ENCODE measurements at places on chromosomes 12 and 14.

- DNase-seq, result no peak
These were observed 14.3 kb upstream of the PIP4K2C start for GRCh38 chr12:57576613-57577160.

- DNase-seq, result no peak
These were observed 121.7 kb upstream of the NOVA1 start for GRCh38 chr14:26719514-26719913.

DNA sequence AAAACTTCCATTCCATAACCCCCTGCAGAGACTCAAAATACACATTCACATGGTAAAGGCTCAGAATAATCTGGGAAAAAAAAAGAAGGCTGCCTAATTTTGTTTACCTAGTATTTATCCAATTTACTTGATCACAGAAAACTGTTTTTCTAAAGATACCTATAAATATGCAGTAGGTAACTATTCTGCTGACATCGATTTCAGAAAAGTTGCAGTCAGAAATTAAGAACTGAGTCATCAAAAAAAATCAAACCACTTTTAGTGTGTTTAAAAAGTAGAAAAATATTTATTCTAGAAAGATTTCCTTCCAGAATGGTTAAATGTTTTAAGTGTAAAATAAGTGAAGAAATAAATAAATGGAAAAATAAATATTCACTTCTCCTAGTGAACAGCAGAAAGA is 254.5 kb upstream of the CAND1 start:
- no peak for DNase-seq

DNA sequence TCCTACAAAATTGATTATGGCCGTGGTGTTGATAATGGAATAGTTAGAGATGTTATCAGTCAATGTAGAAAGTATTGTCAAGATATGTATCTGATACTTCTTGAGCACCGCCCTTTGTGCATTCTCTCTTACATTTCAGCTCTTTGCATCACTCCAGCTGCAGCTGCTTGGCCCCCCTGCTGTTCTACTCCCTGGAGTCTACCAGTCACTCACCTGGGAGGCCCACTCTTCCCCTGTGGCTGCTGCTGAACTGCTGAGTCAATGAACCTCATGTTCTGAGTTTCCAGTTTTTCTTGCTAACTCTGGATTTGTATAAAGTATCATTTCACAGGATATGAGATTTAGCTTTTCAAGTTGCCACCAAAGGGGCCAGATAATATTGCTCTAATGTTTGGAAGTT is 312.8 kb upstream of the SLC16A7 start:
- DNase-seq, result peak; percentile 31

GRCh38 chr12:128542844-128543243 is 275.9 kb downstream of the TMEM132C start:
- no peak for DNase-seq

DNA sequence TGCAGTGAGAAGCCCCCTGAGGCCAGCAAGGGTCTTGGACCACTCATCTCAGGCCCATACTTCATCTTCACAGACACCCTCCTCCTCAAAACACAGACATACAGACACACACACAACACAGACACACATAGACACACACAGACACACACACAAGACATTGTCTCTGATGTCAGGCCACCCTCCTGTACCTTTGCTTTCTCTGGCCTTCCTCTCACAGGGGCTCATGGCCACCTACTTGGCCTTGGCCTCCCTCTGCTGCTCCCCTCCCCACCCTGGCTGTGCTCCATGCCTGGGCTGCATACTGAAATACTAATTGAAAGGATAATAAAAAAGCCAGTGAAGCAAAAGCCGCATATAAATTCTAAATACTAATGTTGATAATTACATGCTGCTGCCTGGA is 1.6 kb upstream of the SYNDIG1L start:
- no peak for DNase-seq

DNA sequence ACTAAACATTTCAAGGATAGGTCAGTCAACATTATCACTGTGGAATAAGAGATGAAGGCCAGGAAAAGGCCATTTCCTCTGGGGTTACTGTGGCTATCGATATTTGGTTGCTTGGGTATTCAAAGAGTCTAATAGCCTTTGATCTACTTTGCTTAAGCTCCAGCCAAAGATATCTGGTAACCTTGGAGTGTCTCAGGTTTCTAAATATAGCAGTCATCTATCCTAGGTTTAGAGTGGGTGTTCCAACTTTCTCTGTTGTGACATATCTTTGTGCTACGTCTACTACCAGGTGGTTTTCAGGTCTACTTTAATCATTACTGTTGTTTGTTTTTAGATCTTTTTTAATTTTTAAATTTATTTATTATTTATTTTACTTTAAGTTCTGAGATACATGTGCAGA is 42.4 kb downstream of the RDH12 start:
- no peak for DNase-seq

- no peak for DNase-seq
These were observed 70.2 kb upstream of the NCOR2 start for GRCh38 chr12:124637581-124637981.

GRCh38 chr14:101812071-101812470 is 50.6 kb downstream of the PPP2R5C start:
- no peak for DNase-seq

DNA sequence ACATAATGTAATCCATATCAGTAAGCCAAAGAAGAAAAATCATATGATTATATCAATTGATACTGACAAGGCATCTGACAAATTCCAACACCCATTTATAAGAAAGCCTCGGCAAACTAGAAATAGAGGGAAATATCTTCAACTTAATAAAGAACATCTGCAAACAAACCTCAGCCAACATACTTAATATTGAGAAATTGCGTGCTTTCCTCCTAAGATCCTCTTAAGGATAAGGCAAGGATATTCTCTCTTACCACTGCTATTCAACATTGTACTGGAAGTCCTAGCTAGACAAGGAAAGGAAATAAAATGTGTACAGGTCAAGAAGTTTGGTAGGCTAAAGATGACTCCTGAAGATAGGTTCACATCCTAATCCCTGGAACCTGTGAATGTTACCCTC is 115.9 kb downstream of the DERA start:
- DNase-seq, result no peak

- DNase-seq, result peak; percentile 6
These were observed 124.9 kb upstream of the ATXN7L3B start for GRCh38 chr12:74412606-74413230.

GRCh38 chr14:24996930-24997725 is 52.8 kb downstream of the STXBP6 start:
- no peak for DNase-seq

DNA sequence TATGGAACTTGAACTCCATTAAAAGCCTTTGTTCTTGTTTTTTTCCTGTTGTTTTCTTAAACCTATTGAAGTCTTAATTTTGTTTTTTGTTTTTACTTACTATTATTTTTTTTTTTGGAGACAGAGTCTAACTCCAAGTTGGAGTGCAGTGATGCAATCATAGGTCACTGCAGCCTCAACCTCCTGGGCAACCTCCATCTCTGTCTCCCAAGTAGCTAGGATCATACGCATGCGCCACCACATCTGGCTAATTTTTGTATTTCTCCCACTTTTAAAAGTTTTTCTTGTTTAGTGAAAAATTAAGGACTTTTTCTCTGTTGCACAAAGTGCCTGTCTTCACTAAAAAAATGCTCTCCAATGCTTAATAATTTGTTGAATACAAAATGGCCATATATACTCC is 76.2 kb downstream of the SCN8A start:
- no peak for DNase-seq

GRCh38 chr12:124852911-124853427 is 10.7 kb downstream of the SCARB1 start:
- no peak for DNase-seq

DNA sequence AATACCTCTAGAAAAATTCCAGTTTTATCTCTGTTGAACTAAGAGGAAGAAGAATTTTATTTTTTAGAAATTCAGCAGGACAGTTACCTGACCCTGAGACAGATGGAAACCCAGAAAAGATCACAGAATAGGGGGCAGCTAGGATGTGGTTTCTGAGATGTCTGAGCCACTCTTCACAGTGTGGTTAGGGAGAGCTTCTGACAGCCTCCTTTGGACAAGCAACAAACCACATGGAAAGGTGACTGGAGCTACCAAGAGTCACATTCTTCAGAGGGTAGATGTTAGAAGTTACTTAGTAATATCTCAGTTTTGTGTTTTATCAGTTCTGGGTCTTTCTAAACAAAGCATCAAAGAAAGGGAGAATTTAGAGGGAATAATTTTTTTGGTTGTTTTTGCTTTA is 117.3 kb upstream of the NAP1L1 start:
- DNase-seq, result no peak

- DNase-seq, result no peak
These were observed 63.7 kb upstream of the RASSF8 start for GRCh38 chr12:25894759-25895158.

DNA sequence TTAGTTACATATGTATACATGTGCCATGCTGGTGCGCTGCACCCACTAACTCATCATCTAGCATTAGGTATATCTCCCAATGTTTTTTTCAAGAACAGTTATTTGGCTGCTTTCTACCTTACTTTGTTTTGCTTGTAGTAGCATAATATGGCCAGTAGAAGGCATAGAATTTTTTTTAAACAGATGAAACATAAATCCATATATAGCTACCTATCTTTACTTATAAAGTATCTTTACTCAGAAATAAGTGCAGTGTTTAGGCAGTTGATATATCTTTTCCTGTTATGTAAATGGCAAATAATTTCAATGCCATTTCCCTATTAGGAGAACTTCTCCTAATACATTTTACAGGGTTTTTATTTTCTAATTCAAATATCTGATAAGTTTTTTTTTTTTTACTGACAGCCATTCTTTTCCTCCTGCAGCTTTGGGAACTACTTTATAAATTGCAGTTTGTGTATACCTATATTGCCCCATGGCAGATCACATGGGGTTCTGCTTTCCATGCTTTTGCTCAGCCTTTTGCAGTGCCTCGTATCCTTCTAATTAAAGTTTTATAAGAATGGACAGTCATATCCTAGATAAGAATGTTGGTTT is 143.1 kb downstream of the PCNX1 start:
- DNase-seq, result no peak

DNA sequence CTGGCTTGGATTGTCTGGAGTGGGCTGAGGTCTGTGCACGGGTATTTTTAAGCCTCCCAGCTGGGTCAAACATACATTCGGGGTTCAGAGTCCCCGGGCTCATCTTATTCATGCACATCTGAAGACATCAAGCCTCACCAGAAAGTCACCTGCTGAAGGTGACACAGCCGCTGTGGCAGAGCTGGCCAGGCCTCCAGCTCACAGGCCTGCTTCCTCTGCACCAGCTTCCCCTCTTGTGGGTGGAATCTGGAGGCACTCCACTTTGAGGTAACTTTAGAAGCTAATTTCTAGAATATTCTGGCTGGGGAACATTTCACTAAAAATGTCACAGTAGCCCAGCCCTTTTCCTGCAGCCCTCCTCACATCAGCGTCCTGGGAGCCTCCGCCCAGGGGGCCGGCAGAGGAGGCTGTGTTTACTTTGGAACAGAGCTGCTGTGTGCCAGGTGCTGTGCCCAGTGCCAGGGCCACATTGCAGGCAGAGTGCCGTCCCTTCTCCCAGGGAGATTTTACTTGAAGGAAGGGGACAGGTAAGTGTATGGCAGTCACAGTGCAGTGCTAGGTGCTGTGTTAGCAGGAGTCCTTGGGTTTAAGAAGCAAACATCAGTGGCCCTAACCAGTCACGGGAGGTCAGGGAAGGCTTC is 62.2 kb downstream of the TSPAN11 start:
- DNase-seq, result no peak

DNA sequence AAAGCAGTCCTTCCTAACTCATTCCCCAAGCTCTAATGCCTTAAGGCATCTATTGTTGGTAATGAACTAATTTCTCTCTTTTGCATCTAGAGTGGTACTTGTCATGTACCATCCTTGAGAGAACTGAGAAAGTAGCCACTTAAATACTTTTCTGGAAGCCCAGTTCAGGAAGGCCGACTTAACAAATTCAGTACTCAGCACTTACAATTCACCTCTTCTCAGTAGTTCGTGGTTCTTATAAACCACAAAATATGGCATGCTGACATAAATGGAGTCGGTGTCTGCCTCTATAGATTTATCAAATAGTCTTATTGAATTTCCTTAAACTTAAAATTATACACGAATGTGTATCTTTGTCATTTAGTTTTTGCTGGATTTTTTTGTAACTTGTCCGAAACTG is 9.4 kb upstream of the COCH start:
- no peak for DNase-seq

GRCh38 chr14:73712071-73712506 is 2.1 kb downstream of the PNMA1 start:
- DNase-seq, result no peak

- no peak for DNase-seq
These were observed 344.0 kb upstream of the PRICKLE1 start for GRCh38 chr12:42933461-42934081.

GRCh38 chr14:74838166-74838565 is 37.8 kb downstream of the PROX2 start:
- DNase-seq, result no peak

- no peak for DNase-seq
These were observed 2.0 kb downstream of the ATN1 start for GRCh38 chr12:6929466-6930452.

DNA sequence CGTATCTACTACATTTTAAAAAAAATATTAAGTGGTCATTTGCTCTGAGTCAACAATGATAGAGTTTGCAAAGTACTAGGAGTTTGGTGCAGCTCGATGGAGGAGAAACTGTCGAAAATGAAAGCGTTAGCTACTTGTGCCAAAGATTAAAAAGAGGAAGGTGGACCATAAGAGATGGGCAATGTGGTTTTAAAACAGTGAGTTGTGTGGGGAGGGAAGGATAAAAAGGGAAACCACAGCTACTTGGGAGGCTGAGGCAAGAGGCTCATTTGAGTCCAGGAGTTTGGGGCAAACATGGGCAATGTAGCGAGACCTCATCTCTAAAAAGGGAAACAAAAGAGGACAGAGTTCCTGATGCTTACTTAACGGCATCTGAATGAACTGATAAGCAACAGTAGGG is 18.2 kb upstream of the STRAP start:
- DNase-seq, result no peak

DNA sequence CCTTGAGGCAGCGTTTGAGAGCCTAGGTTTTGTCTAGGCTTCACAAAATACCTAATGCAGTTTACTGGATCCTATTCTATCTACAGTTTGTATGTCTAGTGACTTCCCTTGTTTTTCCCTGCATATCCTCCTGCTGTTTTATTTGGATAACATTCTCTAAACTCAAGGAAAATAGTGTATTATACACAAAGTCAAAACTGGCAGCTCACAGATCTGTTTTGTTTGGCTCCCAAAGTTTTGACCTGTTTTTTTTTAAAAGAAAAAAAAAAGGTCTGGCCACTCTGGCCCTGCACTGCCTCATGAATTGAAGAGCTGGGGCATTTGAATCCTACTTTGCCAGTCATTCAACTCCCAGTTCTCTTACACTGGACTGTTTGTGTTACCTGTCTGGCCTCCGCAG is 155.3 kb downstream of the KICS2 start:
- DNase-seq, result no peak

Measured in NCI-H510A (cell line).